Osteoblast (primary cell): ENCODE measurements at places on chromosomes 1 and 21. TPM values are rescaled to one million over a fixed set of nuclear protein-coding genes. Genes with fewer than 3 reads are reported as not detected.

The NDUFV3 gene
- 65.1 and 66.2 TPM in 2 replicates for total RNA-seq

The ACOT11 gene
- total RNA-seq: 2.9 and 3.8 TPM in 2 replicates

The CFAP107 gene
- not detected in 2 replicates for total RNA-seq

The SELENBP1 gene
- total RNA-seq: 28.3 and 42.0 TPM in 2 replicates

DNA sequence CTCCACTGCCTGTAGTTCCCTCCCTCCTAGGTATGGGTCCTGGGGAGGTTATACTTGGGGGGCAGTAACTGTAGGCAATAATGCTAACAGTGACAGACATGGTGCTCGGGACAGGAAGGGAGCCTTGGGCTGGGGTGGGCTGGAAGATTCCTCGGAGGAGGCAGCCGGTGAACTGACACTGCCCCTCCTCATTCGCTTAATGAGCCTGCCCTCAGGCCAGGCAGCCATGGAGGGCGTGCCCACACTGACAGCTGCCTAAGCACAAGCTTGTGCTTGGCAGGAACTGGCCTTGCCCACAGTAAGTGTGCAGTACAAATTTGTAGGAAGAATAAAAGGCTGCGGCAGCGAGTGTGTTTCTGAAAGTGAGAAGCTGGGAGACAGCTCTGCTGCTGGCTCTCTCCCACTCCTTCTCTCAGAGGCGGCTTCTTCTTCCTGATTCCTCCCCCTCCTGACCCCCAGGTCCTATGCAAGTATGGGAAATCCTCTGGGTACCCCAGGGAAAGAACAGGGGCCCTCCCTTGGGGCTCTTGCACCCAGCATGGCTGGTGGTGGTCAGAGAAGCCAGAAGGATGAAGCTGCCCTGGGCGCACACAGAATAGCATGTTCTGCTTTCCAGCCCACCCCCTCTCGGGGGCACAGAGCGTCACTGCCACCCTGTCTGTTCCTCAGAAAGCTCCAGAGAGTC, 23.6 kb downstream of the OPTC start:
- H3K4me1 ChIP-seq: peaks cover 39% of the 10 kb centered on the region
- H3K36me3 ChIP-seq: no peaks in the 10 kb centered on the region
- no peaks in the 10 kb centered on the region for H3K27me3 ChIP-seq
- no peak for DNase-seq
- H3K4me3 ChIP-seq: no peak overlapping the region

DNA sequence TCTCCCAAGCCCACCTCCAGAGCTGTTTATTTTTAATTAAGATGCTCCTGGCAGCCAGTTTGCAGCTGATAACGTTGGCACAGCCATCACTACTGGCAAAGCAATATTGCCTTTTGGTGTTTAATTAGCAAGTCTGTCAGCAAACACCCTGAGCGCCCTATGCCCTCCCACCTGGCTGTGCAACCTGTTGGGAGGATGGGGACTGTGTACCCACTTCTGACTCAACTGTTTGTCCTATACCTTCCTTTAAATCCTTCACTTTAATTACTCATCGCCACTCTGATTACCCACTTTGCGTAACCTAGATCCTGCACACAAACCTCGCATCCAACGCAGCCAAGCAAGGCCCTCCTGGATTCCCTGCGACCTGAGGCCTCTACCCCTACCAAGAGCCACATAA, 67.1 kb downstream of the BCAR3 start:
- no peaks in the 10 kb centered on the region for H3K36me3 ChIP-seq
- H3K27me3 ChIP-seq: no peaks in the 10 kb centered on the region
- H3K4me1 ChIP-seq: peaks cover 68% of the 10 kb centered on the region
- H3K4me3 ChIP-seq: no peak overlapping the region

GRCh38 chr1:1020000-1020404, at the start of gene AGRN:
Gene AGRN, plus strand, starts transcription at chr1:1020120. Its CDS starts 53 bp downstream, at chr1:1020173.
- H3K36me3 ChIP-seq: no peaks in the 10 kb centered on the region
- H3K4me3 ChIP-seq: peak within 1 kb of the TSS; percentile 66
- no peak for DNase-seq
- peaks cover 3% of the 10 kb centered on the region for H3K4me1 ChIP-seq
- no peak within 1 kb of the TSS for H3K27ac ChIP-seq

GRCh38 chr1:110259770-110260169, 49.7 kb downstream of the KCNC4 start:
- no peak for DNase-seq
- H3K27ac ChIP-seq: no peak overlapping the region
- H3K36me3 ChIP-seq: no peaks in the 10 kb centered on the region
- H3K4me1 ChIP-seq: no peaks in the 10 kb centered on the region
- peaks cover 32% of the 10 kb centered on the region for H3K27me3 ChIP-seq
- no peak overlapping the region for H3K4me3 ChIP-seq
